ENCODE measurements at places on chromosomes 12 and 14.

GRCh38 chr14:33435911-33436689 lies 497.4 kb downstream of the NPAS3 start:
- no peak for DNase-seq

DNA sequence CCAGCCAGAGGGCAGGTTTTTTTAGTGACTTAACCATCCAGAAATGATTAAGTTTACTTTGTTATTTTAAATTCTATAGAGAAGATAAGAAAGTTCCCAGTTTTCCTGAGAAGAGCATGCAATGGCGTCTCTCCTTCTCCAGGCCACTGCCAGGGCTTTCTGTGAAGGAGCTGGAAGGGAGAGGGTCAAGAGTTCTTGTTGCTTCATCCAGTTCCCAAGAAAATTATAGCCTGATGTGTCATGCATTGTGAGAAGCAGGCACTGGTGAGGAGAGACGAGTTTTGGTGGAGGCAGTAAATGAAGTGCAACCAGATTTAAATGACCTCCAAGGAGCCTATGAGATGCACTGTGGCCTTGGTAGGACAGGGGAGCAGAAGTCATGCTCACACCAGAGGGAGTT lies 14.2 kb downstream of the ELK3 start:
- no peak for DNase-seq

GRCh38 chr12:121172145-121172544 lies 37.8 kb upstream of the P2RX4 start:
- DNase-seq, result no peak

DNA sequence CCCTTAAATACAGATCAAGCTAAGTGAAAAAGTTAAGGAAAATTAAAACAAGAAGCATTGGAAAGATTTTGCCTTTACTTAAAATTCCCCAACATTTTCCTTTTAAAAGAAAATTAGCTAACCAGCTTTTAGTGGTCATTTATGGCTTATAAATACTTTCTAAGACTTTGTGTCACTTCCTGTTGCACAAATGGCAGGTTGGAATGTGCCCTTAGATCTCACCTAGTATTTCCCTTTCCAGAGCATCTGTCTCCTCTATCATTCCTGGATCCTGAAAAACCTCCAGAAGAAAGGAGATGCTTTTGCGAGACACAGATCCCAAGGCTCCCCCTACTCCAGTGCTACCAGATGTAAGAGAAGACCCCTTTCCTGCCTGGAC lies 58.3 kb downstream of the ARF6 start:
- no peak for DNase-seq

GRCh38 chr12:46535376-46535775 lies 162.8 kb upstream of the SLC38A2 start:
- DNase-seq, result no peak

DNA sequence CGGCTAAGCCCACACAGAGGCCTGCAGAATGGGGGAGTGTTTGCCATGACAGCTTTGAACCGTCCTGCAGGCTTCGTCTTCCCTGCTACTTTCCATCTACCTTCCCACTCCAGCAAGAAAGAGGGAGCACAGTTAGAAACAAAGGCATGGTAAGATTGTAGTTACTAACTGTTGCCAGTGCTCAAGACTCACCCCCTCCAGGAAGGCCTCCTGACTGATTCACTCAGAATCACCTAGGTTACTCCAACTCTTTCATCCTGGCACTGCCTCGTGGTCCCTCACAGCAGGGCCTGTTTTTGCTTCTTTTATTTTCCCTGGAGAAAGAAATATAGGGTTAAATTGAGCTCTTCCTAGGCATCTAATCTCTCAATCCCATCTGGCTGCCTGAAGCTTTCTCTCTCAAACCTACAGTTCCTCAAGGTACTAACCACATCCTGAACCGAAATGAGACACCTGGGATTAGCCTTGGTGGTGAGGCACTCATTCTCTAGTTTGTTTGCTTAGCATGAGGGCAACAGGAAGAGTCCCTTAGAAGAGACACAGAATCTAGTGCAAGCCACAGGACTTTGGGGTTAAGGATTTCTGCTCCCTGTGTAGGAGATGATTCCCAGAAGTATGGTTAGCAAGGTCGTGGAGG lies 7.8 kb downstream of the GALNT6 start:
- DNase-seq, result no peak

GRCh38 chr14:100906420-100906819 lies 2.9 kb upstream of the RTL1 start:
- DNase-seq, result no peak

DNA sequence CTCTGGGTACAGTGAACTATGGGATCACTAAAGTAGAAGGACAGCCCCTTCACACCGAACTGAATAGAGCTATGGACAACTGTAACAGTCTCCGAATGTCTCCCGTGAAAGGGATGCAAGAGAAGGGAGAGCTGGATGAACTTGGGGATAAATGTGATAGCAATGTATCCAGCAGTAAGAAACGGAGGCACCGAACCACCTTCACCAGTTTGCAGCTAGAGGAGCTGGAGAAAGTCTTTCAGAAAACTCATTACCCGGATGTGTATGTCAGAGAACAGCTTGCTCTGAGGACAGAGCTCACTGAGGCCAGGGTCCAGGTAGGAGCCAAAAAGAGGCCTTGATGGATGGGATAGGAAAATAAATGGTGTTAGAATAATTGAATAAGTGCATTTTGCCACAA lies 3.5 kb downstream of the ALX1 start:
- DNase-seq, result no peak

DNA sequence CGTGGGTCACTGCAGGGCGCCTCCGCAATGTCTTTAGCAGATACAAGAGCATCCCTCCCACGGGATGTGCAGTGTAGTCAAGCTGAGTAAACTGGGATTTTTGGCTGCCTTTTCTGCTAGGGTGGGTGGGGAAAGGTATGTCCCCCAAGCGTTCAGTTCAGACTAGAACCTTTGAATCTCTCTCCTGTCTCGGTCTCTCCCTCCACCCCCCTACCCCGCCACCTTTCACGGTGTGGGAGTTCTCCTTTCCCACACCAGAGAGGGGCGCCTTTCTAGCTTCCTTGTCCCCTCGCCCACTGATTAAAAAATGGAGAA lies 525 bp upstream of the FAR2 start:
- DNase-seq, result no peak

DNA sequence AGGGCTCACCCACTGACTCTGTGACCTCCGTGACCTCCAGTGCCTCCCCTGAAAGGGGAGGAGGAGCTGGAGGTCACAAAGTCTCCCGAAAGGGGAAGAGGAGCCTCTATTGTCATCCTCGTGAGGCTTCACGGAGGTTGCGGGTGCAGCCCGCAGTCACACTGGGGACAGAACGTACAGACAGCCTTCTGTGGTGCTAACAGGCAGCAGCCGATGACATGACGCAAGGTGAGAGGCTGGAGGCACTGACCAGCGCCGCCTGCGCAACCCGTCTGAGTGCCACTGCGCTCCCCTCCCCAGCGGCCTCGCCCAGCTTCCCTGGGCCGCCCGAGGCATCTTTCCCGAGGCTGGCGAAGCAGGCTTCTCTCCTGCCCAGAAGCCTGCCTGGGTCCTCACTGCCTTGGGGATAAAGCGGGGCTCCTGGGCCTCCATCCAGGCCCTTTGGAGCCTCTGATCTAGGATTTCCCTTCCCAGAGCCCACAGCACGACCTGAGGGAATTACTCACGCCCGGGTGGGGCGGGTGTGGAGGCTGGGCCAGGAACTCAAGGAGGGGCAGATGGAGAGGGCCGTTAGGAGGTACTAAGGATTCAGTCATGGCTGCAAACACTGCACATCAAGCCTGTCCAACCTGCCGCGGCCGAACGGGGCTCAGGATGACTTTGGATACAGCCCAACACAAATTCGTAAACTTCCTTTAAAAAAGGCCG lies 12.3 kb upstream of the LBHD2 start:
- no peak for DNase-seq

- peak; percentile 13 for DNase-seq
These were observed 59.9 kb downstream of the PRKAB1 start for GRCh38 chr12:119727600-119728443.

DNA sequence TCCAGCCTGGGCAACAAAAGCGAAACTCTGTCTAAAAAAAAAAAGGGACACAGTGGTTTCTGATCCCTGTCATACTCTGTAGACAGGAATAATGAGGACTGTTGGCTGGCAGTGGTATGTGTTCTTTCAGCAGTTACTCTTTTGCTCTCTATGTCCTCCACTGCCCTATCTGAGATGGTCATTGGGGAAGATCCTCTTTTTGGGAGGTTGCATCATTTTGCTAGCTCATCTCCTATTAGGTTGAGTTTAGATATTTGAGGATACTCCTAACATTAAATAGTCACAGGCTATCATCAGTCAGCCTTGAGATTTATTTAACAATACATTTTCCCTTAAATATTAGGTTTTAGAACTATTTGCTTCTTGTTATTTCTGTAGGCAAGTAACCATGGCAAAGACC lies 5.9 kb upstream of the CCDC91 start:
- DNase-seq, result no peak

GRCh38 chr12:67624355-67624754 lies 24.2 kb upstream of the DYRK2 start:
- no peak for DNase-seq

GRCh38 chr12:109475993-109476806 lies 900 bp downstream of the KCTD10 start:
- no peak for DNase-seq

DNA sequence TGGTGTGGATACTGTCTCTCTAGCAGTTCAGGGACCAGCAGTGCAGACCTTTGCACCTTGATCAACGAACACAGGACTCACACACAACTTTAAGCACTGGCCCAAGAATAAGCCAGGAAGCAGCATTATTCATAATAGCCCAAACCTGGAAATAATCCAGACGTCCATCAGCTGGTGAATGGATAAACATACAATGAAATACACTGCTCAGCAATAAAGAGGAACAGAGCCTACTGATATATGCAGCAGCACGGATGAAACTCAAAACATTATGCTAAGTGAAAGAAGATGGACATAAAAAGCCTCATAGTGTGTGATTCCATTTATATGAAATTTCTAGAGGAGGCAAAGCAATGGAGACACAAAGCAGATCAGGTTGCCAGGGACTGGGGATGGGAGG lies 303.9 kb upstream of the FKBP4 start:
- no peak for DNase-seq

DNA sequence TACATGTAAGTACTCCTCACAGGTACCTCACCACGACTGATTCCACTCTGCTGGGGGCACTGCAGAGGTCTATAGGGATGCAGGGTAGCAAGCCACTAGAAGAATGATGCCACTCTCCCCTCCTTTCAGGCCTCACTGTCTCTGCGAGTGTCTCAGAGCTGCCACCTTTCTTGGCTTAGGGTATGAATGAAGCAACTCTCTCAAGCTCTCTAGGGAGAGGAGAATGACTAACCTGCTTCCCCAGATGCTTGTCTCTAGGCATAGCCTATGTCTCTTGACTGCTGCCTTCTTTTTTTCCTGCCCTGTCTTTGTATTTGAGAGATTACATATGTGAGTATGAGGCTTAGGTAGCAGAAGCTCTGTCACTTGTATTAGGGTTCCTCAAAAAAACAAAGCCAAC lies 566.5 kb upstream of the ATP2B1 start:
- DNase-seq, result no peak

- DNase-seq, result no peak
These were observed 6.6 kb downstream of the ZNF219 start for GRCh38 chr14:21091821-21092272.

GRCh38 chr12:103731539-103731938 lies 109.5 kb downstream of the NT5DC3 start:
- DNase-seq, result no peak

GRCh38 chr14:63543826-63544406 lies 739 bp upstream of the PPP2R5E start:
- no peak for DNase-seq

DNA sequence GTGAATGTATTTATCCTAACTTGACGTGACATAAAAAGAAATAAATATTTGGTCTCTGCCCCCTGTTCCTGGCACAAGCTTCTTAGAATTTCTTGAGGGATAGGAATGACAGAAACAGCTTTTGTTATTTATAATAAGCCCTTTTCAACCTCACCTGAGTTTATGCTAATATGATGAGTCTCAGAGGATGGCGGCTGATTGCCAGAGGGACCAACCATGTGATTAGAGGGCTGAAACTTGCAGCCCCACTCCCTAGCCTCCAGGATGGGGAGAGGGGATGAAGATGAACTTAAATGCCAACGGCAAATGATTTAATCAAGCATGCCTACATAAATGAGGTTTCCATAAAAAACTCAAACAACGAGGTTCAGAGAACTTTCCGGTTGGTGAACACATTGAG lies 42.9 kb downstream of the DNAI7 start:
- DNase-seq, result no peak

DNA sequence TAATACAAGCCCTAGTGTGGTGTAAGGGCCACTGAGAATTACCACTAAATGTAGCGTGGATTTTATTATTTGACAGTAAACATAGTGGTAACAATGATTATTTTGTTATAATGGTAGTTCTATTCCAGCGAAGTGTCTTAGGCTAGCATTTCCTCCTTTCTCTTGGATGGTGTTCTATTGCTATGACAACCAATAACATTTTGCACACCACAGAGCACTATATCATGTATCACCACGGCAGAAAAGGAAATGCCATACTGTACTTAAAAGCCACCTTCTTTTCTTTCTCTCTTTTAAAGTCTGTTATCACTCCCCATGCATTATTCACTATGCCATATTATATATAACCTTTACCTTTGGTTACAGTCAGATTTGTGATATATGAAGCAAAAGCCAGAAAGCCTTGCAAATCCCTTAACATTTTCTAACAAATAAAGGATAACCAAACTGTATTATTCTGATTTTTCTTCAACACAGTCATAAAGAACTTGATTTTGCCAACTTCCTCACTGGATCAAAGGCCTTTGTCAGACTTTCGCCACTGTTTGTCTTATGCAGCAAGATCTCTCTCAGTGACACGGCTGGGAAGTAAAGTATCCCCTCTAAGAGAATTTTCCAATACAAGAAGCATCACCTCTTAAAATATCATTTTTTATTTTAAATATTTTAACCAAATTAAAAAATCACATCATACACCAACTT lies 195.8 kb downstream of the FOXN3 start:
- no peak for DNase-seq

GRCh38 chr14:67599698-67600561 lies at the start of gene PIGH:
Gene PIGH (minus strand): TSS chr14:67600268. CDS start chr14:67600203, 65 bp downstream.
- DNase-seq, result peak; percentile 76

DNA sequence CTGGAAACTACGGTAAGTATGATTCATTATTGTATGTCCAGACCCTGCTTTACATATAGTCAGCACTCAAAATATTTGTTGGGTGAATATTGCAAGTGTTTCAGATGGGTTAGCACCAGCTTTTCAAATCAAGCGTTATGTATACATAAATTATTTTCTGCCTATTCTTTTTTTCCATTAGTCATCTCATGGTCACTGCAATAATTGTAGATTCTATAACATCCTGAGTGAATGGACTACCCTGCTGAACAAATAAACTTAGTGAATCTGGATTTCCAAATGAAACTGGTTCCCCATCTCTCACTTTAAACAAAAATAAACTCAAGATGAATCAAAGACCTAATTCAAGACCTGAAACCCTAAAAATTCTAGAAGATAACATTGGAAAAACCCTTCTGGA lies 152.3 kb downstream of the DIO2 start:
- no peak for DNase-seq

DNA sequence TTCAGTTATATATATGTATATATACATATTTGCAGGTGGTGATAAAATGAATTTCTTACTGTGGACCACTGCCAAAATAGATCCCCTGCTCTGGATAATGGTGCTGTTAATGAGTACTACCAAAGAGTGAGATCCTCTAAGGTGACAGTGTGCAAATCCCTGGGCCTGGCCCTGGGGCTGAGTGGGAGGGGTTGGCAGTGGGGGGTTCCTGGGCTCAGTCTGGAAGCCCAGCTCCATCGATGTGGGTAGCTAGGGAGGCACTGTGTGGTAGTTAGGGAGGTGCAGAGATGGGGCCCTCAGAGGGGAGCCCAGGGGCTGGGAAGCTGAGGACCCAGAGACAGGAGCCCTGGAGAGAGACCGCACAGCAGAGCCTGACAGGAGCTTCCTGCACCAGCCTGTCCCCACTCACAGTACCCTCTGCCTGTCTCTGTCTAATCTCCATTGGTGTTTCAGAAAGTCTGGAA lies 9.1 kb downstream of the KRT8 start:
- DNase-seq, result no peak
